Heart right ventricle (tissue), 16 donors: ENCODE measurements at places on chromosomes 12 and 14.

GRCh38 chr12:103392722-103393121, 103.0 kb downstream of the C12orf42 start:
- no peak for DNase-seq

DNA sequence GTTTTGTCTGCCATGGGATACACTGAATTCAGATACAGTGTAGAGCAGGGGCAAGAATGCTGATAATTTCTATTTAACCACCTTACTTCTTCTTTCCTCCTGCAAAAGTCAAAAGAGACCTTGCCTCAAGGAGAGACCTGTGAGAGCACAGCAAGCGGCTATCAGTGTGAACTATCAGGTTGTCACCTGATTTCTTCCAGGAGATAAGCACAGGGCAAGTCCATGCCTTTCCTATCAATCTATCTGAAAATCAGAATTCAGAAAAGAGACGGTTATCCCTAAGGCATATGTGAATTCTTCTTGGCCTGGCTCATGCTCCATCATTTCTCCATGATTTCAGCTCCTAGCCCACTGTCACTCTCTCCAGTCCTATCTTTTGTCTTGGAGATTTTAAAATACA, 128.9 kb upstream of the CCND2 start:
- DNase-seq: no peak

DNA sequence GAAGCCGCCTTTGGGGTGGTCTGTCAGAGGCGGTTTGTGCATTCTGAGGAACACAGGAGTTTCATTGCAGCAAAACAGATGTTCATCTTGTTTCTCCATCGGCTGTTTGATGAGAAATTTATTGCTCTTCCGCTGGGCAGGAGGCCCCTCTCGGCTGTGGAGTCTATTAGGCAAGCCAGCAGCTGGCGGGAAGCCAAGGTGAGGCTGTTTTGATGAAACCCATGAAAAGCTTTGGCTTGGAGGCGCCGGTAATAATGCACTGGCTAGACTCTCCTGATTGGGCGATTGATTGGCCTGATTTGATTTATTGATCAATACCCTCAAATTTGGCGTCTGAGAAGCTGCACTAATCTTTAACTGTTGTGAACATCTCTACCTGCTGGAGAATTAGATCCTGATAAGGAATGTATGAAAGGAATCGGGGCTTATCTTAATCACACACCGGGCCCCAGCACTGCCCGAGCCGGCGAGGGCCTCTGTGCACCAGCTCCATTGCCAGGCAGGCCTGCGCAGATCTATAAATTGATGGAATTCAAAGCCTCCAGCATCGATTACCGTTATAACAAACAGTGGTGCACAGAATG, 187.7 kb downstream of the PHETA1 start:
- DNase-seq: peak; percentile 71

DNA sequence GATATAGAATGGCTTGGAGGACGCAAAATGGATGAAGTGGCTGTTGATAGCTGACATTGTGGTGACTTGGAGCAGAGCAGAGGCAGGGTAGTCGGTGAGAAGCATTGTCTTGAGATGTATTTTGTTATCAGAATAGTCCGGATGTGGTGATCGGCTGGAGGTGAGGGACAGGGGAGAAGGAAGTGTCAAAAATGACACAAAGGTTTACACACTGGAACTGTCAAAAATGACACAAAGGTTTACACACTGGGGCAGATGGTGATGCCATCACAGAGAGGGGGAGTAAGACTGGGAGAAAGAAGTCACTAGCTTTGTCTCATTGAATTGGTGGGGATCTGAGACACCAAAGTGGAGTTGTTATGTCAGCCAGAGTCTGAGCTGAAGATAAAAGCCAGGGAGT, 30.1 kb downstream of the CDKL1 start:
- DNase-seq: no peak

- DNase-seq: peak; percentile 25
Measured at GRCh38 chr14:56491299-56492285, 88.0 kb upstream of the TMEM260 start.
